Stimulated activated CD4-positive, alpha-beta T cell treated with anti-CD3 and anti-CD28 coated beads, Interleukin-12 subunit alpha, Interleukin-12 subunit beta, amount 100 ng/mL, for 48 hours (primary cell): ENCODE measurements at places on chromosomes 5 and 9.

DNA sequence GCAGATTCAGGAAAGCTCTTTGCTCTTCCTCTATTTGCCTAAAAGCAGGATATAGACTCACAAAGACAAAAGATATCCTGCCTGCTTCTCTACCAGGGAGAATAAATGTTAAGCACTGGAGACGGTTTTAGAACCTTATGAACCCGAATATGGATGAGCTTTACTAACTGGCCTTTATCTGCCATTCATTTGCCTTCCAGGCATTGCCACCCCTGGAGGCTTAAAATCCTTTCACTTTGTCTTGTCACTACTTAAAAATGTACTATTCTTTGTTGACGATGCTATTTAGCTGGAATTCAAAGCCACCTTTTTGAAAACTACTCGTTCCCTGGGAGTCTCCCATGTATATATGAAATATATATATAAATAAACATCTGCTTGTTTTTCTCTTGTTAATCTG lies 23.2 kb upstream of the LVRN start:
- no peak for DNase-seq

DNA sequence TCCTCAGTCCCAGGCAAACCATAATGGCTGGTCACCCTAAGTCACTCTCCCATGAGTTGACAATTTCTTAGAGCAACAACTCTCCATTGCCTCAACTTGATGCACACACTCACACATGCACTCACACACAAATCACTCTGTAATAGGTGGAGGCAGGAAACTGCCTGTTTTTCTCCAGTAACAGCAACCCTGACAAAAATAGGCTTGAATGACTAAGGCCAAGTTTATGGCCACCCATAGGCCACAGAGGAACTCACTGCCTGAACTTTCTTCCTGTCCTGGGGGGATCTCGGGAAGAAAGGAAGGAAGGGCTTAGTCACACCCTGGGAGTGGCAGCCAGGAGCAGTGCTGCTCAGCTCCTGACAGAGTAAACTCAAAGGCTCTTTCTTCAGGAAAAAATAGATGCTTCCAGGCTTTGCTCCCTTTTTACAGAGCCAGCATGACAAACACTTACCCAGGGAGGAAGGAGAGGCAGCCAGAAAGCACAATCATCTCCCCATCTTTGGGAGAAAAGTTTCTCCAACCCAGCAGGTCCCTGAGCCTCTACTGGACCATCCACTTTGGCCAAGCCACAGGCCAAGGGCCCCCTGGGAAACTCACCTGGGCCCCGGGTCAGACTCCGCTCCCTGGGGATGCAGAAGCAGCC lies 368 bp downstream of the SH3TC2 start:
- no peak for DNase-seq

DNA sequence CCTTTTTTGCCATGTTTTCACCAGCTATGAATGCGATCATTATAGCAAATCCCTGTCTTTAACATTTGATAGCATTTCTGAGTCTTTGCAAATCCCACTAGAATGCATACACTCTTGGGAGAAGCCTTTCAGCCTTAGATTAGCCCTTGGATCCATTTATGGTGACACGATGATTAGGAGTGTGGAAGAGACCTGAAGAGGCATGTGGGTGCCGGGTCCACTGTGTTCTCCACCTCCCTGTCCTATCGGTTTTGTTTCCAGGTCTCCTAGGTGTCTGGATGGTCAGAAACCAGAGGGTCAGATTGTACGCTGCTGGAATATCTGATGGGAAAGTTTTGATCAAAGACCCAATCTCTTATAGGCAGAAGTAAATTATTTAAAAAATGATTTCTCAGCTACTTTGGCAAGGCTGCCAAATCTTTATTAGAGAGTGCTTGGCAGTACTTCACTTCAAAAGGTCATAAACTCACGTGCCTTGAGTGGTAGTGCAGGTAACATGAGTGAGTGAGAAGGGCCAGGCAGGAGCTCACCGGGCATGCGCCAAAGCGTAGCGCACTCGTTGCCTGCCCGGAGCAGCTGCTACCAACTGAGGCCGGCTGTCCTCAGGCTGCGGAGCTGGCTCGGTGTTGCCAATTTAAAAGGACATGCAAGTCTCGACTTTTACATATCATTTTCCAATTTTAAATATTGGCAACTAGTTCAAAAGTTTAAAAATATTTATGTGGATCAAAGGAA lies 51.3 kb downstream of the PCSK5 start:
- DNase-seq, result no peak

- peak; percentile 34 for DNase-seq
These were observed 1.5 kb upstream of the SHC3 start for GRCh38 chr9:89179895-89180734.

DNA sequence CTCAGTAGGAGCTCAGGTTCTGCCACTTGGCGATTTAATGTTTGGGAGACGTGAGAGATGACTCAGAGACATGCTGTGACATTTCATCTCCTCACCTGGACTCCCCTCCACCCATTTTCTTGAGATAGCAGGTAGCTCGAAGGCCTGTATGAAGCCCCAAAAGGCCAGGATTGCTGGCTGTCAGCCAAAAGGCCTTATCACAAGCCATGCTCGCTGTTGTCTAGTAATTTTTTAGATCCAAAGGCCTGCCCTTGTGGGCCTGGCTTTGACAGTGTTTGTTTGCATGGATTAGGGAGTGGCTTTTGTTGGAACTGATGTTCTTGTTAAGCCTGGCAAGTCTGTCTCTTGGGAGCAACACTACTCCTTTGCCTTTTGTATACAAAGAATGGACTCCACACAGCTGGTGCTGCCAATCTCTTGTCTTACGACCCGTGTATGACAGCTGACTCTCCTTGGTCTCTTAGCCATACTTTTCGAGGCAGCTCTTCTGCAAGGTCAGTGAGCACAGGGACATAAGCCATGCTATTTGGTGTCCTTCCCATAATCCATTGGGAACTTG lies 22.7 kb downstream of the CAVIN4 start:
- DNase-seq, result no peak

GRCh38 chr5:100797861-100798260 lies 105.2 kb downstream of the ST8SIA4 start:
- DNase-seq, result no peak

DNA sequence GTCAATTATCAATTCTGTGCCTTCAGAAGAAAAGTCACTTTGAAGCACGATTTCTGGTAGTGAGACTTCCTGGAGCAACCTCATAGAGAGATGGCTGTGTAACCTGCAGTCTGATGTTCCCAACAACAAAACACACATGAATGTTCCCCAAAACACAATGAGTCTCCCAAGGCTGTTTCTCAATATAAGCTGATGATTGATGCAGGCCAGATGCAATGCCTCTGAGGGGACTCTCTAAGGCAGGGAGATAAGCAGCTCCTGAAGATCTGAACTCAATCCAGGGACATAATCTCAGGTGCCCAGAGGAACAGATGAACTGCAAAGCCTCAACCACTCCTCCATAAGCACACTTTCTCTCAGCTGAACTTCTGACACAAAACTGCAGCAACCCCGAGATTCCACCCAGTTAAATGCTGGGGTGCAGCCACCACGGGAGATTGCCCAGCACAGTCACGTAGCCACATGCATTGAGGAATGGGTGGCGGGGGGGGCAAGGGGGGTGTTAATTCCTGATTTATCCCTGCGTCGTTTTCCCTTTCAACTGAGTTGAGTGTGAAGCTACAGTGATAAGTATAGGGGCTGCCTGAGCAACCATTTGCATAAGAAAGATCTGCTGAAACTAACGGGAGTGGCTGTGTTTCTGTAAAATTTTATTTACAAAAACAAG lies 122.7 kb upstream of the RASEF start:
- no peak for DNase-seq

DNA sequence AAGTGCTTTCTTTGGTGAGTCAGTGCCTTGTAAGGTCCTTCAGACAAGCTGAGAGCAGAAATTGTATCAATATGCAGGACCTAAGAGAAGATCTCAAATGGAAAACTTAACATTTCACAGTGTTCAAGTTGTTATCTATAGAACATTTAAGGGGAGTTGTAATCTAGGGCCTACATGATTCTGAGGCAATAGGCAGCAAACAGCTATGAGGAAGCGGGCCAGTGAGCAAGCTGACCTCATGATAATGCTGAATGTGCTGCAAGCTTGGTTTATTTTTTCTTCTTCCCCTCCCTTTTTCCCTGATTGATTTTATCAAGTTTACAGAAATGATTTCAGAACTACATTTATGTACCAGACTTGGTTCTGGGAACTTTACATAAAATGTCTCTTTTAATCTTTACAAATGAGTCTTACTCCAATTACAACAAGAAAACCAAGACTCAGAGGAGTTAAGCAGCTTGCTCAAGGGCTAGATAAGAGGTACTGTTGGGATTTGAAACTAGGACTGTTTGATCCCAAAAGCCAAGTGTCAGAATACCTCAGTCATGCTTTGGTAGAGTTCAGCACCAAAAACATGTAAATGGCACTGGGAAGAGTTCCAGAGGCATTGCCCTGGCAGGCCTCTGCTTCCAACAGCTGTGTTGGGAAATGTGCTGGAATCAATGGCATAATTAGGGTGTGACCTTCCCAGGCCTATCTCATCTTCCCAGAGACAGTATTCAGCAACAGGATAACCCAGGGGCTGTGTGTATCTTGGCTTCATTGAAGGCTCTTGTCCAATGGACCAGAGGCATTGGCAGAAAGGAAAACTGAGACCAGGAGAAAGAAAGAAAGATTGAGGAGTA lies 130.1 kb downstream of the LRRC70 start:
- DNase-seq, result no peak

DNA sequence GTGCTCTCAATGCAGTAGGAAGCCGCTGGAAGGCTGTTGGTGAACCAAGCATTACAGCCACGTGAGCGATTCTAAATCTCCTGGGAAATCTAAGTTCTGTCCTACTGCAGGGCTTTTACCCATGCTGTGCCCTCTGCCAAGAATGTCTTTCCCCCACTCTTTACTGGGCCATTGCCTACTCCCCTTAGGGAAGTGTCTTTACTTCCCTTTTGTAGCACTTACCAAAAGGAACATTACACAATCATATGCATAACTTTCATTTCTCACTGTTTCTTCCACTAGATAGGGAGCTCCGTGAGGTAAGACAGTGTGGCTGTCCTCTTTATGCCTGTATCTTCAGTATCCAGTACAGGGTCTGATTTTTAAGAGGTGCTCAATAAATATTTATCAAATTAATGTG lies 241.7 kb upstream of the NR4A3 start:
- no peak for DNase-seq

GRCh38 chr5:55816342-55816741 lies 34.8 kb upstream of the IL31RA start:
- DNase-seq, result no peak
